ENCODE measurements at places on chromosomes 12 and 14.
A peak's percentile ranks its signal among the peaks of the same experiment; 100 is the strongest.

GRCh38 chr12:119255314-119255713 is 76.6 kb downstream of the HSPB8 start:
- DNase-seq = no peak

GRCh38 chr14:68694516-68695235 is 98.2 kb downstream of the ZFP36L1 start:
- DNase-seq = no peak

DNA sequence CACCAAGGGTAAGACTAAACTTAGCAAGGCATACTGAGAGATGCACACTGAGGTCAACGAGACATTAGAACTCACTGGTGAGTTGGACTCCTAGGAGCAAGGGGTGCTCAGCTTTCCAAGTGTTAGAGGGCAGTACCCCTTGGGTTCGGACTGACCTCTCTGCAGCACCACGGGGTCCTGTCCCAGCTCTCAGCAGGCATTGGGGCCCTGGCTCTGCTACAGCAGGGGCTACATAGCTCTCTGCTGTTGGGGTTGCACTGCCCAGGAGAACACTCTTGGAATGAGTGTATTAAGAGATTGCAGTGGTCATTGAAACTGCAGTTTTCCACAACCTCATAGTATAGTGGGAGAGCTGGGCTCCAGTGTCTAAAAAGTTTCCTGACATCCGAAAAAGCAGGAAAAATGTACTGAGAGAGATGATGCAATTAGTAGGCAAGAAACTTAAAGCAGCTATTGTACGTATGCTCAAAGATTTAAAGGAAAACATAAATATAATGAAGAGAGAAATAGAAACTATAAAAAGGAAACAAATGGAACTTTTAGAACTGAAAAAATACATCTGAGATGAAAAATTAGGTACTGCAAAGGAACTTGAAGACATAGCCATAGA is 132.5 kb upstream of the MAX start:
- no peak for DNase-seq

- DNase-seq = peak; percentile 44
Observed at GRCh38 chr14:90381011-90381786, 15.6 kb upstream of the CALM1 start.

DNA sequence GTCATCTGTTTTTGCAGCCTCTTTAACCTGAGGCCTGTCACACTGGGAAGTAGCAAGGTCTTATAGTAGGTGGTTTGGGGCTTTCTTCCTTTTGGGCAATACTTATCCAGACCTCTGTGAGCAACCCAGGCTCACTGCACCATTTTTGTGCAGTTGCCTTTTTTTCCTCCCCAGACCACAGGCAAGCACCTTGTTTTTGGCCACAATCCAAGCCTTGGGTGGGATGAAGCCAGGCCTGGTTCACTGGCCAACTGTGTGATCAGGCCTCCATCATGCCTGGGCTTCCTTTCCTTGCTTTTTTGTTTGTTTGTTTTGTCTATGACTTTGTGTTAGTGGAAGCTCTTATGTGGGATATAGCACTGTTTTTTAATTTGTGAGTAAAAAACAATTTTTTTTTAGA is 71.7 kb downstream of the DNAH10 start:
- DNase-seq = no peak

DNA sequence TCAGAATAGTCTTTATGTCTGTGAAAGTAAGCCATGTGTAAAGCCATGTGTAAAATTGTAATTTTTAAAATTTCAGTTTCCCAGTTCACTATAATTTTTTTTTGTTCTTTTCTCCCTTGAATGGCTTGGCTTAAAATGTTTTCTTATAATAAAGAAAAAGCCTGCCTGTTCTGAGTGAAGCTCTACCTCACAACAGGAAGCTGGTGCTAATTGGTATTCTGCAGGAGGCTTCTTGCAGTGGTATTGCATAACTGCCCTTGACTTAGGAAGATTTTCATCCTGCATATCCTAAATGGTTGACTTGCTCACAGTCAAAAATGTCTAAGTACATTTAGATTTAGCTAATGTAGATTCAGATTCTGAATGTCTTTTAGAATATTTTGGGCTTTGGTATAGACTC is 49.5 kb downstream of the ATP2A2 start:
- DNase-seq = no peak

DNA sequence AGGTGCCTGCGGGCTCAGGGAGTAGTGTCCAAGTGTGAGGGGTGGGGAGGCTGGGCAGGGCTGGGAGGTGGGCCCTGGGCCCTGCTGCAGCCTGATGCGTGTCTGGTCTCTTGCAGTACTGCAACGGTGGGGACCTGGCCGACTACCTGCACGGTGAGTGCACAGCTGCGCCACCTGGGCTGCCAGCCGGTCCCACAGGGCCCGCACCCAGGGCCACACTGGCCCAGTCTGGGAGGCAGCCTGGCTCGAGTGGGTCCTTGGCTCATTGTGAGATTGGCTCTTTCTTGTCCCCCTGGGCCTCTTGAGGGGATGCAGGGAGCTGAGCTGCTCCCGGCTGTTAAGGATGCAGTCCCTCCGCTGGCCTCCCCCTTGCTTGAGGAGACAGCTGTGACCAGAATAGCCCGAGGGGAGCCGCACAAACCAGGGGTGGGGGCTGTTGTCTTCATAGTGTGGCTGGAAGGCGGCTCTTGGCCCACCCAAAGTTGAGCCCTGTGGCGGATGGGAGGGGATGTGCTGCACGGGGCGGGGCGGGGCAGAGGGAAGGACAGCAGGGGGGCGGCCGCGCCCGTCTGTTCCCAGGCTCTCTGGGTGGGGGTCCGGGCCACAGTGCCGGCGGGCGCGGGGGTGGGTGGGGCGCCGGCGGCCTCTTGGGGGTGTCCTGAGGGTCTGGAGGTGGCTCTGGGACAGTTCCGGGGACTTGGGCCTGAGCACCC is 13.1 kb downstream of the ULK1 start:
- DNase-seq = no peak

GRCh38 chr12:56616244-56616643 is 13.9 kb downstream of the BAZ2A start:
- no peak for DNase-seq

- DNase-seq = no peak
Observed at GRCh38 chr14:29709490-29709889, 218.2 kb downstream of the PRKD1 start.

DNA sequence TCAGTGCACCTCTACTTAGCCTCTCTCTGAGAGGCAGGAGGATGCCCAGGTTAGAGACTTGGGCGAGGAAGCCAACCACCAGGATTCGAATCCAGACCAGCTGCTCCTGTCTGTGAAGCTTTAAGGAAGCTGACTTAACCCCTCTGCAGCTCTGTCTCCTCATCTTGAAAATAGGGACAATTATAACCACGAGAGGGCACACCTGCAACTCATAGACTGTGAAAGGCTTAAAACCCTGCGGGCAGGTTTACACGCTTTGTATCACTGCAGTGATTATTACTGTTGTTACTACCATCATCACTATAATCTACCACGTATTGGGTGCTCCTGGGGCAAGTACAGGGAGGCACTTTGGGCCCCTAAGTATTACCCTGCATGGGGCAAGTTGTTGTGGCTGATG is 379.8 kb downstream of the VRK1 start:
- no peak for DNase-seq

DNA sequence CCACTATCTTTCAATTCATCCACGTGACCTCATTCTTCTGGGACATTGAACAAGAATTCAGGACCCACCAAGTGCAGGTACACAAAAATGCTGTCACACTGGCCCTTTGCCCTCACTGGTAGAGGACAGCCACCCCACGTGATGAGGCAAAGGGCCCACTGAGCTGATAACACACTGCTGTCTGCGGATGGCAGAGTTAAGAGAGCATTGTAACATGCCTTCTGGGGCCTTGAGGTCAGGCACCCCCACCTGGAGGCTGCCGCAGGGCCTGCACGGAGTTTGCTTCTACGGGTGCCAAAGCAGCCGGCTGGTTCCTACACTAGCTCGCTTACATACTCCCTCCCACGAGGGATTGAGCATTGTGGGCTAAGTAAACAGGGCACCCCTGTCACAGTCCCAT is 101.0 kb downstream of the LRIG3 start:
- no peak for DNase-seq

DNA sequence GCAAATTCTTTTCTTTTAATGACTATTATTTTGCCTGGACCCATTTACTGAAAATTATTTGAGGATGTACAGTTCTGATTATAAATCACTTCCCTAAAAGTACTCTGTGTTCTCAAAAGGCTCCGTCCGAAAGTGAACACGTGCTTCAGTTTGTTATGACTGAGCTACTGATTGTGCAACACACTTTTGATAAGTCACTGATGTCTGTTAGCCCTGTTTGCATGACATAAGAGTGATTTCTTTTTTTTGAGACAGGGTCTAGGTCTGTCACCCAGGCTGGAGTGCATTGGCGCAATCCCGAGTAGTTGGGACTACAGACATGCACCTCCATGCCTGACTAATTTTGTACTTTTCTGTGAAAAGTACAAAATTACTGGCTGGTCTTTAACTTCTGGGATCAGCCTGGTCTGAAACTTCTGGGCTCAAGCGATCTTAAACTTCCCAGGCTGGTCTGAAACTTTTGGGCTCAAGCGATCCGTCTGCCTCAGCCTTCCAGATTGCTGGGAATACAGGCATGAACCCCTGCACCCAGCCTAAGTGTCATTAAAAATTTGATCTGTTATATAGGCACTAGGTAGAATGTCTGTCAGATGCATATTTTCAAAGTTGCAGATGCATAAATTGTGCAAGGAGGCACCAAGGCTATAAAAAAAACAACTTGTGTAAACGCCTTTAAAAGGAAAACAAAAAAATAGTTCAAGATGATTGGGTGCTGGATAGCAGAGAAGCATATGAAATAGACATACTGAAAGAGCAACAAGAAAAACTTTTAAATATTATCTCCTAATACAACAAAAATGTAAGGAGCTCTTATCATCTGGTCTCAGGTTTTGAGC is 111.5 kb downstream of the SRGAP1 start:
- DNase-seq = no peak

GRCh38 chr12:107400686-107401447 is 284.7 kb upstream of the PWP1 start:
- DNase-seq = no peak

DNA sequence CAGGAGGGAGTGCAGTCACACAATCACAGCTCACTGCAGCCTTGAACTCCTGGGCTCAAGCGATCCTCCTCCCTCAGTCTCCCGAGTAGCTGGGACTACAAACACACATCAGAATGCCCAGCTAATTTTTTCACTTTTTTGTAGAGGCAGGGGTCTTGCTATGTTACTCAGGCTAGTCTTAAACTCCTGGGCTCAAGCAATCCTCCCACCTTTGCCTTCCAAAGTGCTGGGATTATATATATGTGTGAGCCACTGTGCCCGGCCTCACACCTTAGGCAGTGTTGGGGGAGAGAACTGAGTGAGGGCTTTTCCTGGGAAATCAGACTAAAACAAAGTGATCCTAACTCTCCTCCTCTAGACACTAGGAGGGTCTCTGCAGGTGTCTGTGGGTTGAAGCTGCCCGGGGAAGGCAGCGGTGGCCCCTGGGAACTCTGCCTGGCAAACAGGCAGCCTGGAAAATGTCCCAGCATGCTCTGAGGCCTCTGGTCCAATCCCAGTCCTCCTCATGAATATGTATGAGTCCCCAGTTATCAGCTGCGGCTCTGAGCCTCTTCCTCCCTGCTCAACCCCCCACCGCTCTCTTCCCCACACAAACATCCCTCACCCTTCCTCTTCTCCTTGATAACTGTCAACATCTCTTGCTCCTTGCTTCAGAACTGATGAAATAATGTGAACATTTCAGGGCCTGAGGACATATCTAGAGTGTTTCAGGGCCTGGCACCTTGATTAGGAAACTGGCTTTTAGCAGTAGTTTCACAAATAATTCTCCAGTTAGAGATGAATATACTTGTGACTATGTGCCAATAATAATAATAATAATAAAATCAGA is 7.9 kb upstream of the NAA25 start:
- peak; percentile 39 for DNase-seq

GRCh38 chr14:55272922-55273321 is 1.7 kb downstream of the FBXO34 start:
- no peak for DNase-seq

GRCh38 chr12:47845081-47845480 is 25.4 kb upstream of the HDAC7 start:
- no peak for DNase-seq

- no peak for DNase-seq
Observed at GRCh38 chr14:99908653-99909250, 115.5 kb downstream of the EML1 start.

GRCh38 chr14:99602054-99602787 is 1.8 kb downstream of the CCDC85C start:
- DNase-seq = no peak

- no peak for DNase-seq
Observed at GRCh38 chr12:127174881-127175280, 1092.1 kb upstream of the TMEM132C start.

DNA sequence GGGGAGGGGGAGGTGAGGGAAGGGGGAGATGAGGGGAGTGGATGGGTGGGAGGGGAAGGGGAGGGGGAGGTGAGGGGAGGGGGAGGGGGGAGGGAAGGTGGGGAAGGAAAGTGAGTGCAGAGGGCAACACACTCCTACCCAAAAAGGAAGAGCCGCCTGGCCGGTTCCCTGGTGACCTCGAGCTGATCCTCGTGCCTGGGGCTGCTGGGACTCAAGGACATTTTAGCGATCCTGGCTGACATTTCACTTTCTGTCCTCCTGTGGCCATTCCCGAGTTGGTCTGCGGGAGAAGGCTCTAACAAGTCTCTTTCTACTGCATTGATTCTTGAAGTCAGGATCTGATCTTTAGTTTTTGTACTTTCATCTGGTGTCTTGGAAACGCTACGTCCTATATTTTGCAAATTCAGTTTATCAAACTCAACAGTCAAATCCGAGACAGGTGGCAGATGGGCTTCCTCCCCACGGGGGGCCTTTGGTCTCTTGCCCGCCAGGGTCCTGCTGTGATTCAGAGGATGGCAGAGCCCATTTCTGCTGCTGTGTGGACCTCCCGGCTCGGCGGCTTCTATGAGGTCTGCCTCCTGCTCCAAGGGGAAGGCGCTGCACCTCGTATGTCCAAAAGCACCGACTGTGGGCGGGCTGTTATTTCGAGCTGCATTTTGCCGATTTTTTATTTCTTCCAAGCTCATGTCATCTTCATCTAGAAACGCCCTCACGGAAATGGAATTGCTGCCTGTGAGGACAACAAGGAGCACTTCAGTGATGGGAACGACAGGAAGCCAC is 19.1 kb downstream of the PGAM5 start:
- no peak for DNase-seq

DNA sequence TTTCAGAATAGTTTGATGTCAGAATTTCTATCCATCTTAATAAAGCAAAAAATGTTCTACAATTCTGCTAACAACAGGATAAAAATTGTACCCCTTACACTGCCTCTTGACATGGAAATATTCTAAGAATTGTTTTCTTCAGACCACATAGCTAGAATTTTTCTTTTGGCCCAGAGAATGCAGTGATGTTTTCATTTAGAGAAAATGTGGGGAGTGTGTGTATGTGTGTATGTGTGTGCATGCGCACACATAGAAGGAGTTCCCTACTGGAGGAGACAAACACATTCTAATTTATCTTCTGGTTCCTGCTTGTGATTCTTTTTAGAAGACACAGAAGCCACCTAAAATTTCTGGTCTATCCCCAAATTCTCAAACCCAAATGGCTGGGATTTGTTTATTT is 1145.7 kb downstream of the VRK1 start:
- no peak for DNase-seq

All from left hindlimb (tissue), 1 donor.